Putamen (tissue), 1 donor: ENCODE measurements at places on chromosomes 1 and 21.

DNA sequence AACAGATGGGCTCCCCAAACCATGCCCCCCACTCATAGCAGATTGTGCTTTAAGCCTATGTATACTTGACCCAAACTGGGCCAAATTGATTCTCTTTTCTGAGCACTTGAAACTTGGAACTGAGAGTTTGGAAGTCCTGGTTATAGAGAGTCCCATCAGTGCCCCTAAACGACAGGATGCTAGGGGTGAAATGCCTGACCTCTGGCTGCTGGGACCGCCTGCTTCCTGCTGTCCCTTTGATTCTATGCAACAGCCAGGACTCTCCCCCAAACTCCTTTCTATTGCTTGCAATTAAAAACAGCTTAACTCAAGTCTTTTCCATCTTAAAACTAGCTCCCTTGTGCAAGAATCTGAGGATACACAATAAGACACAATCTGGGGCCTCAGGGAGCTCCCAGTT lies 4.7 kb downstream of the C1orf210 start:
- DNase-seq = no peak

DNA sequence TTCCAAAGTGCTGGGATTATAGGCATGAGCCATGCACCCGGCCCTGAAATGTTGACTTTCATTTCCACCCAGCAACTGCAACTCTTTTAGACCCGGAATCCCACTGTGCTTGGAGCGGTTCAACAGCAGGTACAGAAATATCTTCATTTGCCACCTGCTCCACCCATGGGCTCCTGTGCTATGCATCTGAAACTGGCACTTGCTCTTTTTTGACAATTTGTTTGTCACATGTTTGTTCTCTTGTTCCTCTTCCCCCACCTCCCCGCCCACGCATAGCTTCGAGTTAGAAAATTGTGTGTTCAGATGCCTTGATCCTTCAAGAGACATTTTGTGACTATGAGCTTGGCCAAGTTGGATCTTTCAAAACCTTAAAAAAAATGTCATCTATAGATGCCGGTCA lies 2.4 kb upstream of the IFNLR1 start:
- DNase-seq = no peak

- DNase-seq = no peak
Observed at GRCh38 chr1:42743317-42744147, 3.5 kb upstream of the CLDN19 start.

- DNase-seq = no peak
Observed at GRCh38 chr1:36481091-36481490, 1.6 kb downstream of the CSF3R start.

- DNase-seq = no peak
Observed at GRCh38 chr1:152444045-152444444, 30.0 kb upstream of the CRNN start.

DNA sequence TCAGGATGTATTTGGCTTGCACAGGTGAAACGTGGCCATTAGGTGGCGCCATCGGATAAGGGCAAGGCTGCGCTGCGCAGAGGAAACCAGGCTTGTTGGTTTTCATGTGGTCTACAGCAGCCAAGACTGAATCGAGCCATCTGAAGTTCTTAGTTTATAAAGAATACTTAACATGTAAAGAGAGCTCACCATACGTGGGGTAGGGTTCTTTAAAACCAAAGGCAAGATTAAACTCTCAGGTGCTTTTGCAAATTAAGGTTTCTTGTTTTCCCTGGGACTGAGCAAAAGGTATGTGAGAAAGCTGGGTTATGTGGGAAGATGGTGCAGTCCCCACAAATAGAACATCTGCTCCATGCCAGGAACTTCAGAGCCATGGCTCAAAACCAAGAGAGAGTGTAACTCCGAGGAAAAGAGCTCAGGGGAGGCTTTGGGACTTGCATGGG lies 9.3 kb downstream of the MASP2 start:
- DNase-seq = peak; percentile 89

DNA sequence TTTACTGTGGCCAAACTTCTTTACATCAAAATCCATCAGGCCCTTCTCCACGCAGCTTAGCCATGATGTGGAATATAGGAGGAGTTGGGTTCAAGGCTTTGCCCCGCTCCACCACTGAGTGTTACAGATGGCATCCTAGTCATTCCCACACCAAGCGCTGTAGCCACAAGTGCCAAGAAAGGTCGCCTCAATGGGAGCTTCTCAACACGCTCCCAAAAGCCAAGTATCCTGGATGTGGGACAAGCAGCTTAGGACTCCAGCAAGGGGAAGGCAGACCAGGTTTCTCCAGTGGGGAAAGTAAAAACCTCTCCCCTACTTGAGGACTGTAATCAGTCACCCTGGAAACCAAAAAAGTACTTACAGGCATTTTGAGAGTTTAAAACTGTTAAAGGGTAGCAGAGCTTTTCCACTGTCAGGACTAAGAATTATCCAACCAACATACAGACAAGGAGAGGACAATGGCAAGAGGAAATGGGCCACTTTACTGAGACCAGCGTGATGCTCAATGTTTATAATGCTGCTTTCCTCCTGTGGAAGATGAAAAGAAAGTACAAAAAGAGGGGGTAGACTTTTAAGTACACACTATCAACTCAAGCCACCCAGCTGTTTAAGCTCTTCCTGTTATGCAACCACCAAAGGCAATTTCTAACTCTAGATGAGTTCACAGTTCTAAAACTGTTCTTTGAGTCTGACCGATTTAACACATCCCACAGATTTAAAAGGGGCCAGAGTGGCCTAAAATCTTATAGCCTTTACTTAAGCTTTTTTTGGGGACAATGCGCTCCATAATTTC lies 120.7 kb upstream of the KRTAP19-8 start:
- DNase-seq = peak; percentile 40

DNA sequence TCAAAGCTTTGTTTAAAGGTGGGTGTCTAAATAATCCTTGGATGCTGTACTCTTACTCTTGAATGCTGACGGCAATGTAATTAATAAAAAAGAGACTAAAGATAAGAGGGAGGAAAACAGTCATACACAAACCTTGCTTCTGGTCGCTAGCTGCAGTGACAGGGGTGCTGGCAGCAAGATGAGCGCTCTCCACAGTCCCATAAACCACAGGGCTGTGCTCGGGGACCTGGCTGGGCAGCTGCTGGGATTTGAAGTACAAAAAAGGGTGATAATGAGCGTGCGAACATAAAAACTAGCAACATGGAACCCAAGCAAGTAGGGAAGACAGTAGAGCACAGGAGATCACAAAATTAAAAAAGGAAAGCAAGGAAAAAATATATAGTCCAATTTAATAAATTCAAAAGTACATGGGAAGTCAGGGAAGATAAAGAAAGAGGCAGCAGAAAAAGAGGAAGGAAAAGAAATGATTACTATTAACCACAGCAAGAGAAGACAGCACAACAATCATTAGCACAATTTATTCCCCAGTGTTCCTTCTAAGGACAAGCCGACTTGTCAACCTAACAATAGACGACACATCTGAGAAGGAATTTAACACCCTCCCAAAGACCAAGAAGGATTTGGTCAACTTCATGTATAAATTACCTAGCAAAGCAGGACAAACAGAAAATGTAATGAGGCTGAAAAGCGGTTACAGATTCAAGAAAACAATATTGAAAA lies 162.9 kb upstream of the HP1BP3 start:
- no peak for DNase-seq

DNA sequence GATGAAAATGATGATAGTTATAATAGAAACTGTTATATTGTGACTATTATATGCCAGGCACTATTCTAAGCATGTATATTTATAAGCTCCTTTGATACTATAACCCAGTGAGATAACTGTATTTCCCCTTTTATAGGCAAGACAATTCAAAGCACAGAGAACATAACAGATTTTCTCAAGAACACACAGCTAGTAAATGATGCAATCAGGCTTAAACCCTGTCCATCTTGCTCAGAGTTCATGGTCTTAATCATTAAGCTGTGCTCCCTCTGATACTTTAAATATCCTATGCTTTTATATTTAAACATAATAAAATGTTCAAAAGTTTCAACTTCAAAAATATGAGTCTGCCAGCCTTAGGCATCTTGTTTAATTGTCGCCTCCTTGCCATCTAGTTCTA lies 88.6 kb downstream of the PHTF1 start:
- no peak for DNase-seq

DNA sequence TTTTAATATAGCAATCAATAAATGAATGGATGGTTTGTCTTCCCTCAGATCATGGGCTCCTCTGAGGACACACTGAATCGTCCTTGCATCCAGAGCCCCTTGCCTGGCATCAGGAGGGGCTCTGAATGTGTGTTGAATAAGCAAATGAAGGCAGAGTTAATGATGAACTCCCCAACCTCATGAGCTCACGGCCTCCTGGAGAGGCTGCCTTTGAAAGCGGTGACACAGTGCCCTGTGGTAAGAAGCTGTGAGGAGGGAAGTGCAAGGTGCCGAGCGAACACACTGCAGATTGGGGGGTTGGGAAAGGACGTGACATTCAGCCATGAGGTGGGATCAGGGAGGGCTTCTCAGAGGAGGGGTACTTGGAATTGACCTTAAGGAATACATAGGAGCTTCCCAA lies 3.2 kb upstream of the PARS2 start:
- no peak for DNase-seq

- DNase-seq = no peak
Observed at GRCh38 chr1:15051882-15052528, 101.5 kb upstream of the TMEM51 start.

DNA sequence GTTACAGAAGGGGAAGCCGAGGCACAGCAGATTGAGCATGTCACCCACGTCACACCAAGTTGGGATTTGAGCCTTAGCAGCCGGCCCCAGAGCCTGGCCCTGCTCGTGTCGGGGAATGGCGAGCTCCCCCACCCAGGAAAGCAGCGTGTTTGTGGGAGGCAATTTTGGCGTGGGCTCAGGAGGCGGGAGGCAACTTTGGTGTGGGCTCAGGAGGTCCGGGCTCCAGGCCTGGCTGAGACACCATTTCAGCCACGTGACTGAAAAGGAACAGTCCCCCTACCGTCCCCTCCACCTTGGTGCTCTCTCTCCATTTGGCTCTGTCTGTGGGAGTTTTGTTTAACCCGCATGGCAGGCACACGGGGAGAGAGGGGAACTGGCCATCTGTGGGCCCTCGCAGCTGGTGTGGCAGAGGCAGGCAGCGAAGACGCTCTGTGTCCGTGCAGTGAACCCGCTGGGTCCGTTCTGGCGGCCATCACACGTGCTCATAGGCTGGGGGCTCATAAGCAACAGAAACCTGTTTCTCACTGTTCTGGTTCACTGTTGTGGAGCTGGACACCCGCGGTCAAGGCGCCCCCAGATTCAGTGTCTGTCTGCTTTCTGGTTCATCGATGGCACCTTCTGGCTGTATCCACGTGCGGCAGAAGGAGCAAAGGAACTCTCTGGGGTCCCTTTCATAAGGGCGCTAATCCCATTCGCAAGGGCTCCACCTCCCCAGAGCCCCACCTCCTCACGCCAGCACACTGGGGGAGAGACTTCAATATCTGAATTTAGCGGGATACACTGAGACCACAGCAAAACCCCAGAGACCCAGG lies 110.2 kb downstream of the CRYAA start:
- no peak for DNase-seq

GRCh38 chr1:16018749-16019643 lies 1.2 kb upstream of the HSPB7 start:
- no peak for DNase-seq

- DNase-seq = no peak
Observed at GRCh38 chr1:3482378-3482849, 27.9 kb downstream of the ARHGEF16 start.

DNA sequence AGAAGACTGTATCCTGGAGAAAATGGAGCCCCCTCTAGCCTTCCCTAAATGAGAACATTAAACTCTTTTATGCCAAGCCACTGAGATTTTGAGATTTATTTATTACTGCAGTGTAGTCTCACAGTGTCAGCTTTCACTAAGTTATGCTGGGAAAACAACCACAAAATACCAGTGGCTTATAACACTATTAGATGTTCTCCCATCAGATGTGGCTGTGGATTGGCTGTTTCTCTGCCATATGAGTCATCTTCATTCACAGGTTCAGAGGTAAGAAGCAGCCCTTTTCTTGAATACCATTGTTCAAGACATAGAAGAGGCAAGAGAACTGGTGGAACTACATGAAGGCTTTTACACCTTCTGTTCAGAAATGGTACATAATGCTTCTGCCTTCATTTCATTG lies 32.1 kb upstream of the ST6GALNAC5 start:
- DNase-seq = no peak

DNA sequence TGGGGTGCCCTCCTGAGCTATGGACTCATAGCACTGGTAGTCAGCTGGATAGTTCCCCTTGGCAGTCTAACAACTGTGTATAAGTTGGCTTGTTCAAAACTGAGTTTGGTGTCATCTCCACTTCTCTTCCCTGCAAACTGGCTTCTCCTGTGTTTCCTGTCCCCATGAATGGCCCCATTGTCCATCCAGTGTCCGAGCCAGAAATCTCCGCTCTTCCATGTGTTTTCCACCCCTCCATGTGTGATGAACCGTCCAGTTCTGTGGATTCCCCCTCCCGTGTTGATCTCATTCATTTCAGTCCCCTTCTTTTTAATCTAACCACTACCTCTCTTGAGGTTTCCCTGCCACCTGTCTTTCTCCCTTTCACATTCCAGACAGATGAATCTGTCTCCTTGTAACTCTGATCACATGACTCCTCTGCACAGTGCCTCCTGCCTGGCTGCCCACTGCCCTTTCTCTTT lies 195.7 kb downstream of the ROR1 start:
- peak; percentile 46 for DNase-seq

- DNase-seq = no peak
Observed at GRCh38 chr1:5596651-5597050, 395.6 kb downstream of the NPHP4 start.

DNA sequence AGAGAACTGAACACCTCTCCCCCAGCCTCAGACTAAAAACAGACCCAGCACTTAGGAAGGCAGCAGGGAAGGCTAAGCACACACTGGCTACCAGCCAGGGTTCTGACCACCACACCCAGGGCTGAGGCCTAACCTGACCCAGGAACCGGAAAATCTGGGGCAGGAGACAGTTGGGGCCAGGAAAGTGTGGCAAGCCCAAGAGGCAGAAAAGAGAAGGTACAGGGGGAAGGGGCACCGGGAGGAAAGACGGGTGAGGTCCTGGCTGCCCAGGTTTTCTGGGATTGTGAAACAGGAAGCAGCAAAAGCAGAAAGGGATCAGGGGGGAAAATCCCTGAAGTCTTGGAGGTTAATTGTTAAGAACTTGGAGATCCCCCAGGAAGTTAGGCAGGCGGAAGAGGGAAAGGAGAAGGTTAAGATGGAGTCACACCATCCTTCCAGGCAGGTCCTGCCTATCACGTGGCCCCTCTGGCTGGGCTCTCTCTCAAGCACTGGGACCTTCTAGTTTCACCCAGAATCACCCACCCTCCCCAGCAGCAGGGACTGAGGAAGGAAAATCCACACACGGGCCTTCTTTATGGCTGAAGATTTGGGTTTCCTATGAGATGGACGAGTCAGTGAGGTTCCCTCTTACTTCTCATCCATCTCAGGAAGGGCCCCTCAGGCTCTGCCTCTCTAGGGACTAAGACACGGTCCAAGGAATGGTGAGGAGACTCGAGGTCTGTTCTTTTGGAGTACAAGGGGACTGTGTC lies 2.6 kb downstream of the HDGF start:
- no peak for DNase-seq

GRCh38 chr1:195590649-195591048 lies 1017.6 kb downstream of the KCNT2 start:
- no peak for DNase-seq
